Suprapubic skin (tissue), 4 donors: ENCODE measurements at places on chromosomes 7 and 10.
A peak's percentile ranks its signal among the peaks of the same experiment; 100 is the strongest.

DNA sequence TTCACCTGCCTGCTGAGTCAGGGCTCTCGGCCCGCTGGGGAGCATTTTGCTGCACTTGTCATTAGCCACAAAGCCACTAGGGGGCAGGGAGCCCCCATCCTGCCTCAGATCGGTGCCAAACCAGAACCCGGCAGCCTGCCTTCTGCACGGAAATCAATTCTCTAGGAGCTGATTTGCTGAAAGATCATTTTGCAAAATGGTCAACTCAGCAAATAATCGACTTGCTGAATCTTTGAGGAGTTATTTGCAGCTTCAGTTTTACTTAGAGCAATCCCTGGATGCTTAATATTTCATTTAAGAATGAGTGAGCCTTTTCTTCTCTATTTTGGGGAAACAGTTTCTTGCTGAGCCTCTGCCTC is 1.7 kb upstream of the GIMAP8 start:
- peak; percentile 87 for DNase-seq

DNA sequence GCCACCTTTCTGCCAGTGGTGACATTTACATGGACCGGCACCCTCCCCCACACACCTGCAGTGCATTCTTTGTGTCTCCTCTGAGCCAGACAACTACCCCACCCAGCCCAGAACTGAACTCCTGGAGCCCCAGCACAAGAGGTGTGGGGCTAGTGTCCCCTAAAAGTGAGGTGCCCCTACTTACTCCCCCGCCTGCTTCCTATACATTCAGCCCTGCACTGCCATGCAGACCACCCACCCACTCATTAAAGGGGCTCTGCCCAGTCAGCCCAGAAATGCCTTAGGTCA is 1.9 kb downstream of the SAP25 start:
- DNase-seq: no peak

GRCh38 chr7:66847879-66848790 is 72.9 kb upstream of the TMEM248 start:
- peak; percentile 23 for DNase-seq

DNA sequence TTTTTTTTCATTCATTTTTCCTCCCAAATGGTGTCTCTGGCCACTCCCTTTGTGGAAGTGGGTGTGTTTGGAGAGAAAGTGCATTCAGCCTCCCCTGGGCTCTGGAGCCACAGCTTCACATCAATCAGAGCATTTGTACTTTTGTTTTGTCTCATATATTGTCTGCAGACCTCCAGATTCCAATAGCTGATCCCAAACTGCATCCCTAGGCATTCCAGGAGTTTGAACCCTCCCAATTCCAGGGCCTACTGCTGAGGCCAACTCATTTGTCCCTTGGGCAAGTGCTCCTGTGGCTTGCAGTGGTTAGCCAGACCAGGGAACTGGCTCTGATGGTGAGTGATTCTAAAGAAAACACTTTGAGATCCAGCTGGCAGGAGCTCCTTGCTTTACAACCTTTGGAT is 163.3 kb downstream of the IPMK start:
- DNase-seq: no peak

DNA sequence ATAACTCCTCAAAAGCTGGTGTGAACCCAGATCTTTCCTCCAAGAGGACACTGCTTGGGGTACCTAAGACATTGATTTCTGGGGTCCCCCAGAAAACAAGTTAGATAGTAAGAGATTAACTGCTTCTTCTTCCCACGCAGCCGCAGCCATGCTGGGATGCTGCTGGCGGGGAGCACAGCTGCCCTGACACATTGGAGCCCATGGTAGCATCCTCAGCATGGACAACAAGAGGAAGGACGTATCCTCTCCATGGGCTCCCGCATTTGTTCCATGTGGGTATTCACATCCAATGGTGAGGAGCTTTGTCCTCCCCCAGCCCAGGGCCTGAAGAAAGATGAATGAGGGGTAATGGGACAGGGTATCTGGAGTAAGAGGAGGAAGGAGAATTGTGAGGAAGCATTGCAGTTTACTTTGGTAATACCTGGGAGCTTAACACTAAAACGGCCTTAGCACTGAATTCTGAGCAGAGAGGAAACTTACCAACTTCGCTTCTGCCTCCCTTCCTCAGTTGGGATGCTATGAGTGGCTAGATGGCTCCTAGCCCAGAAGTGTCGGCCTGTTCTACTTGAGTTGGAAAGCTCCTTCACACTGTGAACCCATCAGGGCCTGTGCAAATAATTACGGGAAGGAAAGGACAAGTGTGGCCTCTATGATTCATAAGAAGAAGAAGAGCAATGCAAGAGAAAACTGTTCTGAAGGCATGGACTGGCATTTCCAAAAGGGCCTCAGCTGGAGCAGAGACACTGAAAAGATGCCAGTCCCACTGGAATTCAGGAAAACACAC is 43.9 kb downstream of the C10orf120 start:
- no peak for DNase-seq

DNA sequence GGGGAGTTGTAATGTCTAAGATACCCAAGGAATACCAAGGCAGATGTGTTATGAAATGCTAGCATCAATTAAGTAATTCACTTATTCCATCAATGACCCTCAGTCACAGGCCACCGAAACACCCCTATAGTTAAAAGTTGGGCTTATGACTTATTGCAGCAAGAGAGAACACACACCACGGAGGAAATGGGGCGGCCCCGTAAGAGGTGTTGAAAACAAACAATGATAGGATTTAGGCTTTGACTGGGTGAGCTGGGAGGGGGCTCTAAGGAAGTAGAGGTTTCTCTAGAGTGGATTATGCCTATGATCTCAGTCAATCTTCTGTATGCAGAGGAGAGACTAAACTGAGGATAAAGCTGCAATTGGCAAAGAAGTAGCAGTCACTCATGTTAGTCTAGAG is 45.4 kb upstream of the PRKCQ start:
- no peak for DNase-seq

GRCh38 chr7:50149369-50149768 is 56.3 kb upstream of the ZPBP start:
- DNase-seq: no peak

GRCh38 chr7:12369072-12369471 is 34.6 kb downstream of the VWDE start:
- DNase-seq: no peak

DNA sequence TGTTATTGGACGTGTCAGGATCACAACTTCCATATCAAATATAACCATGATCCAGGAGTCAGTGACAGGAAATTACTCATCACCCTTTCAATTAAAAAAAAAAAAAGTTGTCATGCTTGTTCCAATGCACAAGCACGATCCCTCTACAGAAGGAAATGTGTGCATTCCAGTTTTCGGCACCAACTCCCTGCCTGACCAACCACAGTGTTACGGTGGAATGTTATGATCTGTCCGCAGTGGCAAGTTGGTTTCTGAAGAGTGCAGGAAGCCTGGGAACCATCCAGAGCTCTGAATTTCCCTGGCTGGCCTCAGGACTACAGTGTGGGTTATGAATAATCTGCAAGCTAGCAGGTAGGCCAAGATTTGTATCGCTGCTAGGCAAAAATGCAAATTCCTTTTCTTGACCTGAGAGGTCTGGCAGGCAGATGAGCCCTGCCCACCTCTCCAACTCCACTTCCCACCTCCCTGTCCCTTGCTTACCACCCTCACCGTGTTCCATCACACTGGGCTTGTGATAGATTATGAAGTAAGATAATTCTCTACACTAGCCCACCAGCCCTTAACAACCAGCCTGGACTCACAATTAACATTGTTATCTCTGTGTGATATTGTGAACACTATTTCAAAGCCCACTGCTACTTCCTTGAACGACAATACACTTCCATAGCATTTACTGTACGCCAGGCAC is 20.4 kb downstream of the FRMPD2 start:
- DNase-seq: no peak

DNA sequence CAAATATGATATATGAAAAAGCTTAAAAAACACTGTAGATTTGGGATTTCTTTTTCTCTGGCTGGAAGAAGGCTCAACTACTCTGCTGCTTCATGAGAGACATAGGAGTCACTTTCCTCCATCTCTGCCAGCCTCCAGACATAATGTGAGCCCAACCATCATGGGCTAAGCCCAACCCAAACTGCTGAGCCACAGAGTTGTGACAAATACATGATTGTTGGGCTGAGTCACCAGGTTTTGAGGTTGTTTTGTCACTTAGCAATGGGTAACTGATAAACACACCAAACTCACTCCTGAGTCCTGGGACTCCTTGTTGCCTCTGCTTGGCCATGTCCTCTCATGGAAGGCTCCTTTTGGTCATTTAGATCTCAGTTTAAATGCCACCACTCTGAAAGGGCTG is 381.8 kb upstream of the FZD8 start:
- no peak for DNase-seq

DNA sequence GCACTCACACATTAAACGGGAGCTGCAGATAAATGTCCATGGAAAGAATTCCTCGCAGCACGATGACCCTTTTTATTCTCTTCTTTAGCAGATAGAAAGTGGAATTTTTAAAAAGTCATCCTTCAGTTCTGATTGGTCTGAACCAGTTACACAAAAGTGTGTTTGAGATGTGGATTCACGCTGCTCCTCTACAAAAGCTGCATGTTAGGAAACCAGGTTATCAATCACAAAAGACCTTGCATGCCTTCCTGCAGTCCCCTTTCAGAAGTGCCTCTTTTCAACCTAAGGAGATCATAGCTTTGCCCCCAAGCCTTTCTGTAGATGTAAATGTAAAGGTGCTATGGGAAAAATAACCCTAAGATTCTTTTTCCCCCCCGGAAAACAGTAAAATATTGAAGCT is 299.7 kb downstream of the PLXDC2 start:
- DNase-seq: no peak

DNA sequence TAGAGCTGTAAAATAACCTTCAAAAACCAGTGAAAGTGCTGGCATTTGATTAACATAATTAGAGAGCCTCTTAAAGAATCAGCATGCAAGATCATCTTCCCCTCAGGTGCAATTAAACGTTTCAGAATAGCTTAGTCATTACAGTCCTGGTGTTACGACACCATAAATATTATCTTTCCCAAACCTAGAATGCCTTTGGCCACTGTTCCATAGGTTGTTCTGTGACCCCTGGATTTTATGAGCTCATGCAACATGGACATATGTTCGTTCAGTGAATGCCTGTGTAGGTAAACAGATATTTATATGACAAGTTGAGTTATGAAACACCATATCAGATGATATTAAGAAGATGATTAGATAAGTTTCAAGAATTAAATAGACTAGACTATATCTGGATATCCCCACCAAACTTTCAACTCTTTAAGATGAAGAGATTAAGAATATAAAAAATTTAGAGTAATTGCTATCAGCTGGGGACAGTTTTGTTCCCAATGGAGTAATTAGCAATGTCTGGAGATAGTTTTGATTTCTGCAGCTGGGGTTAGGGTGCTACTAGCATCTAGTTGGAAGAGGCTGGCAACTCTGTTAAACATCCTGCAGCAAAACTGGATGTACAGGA is 263.5 kb upstream of the DKK1 start:
- no peak for DNase-seq

- DNase-seq: no peak
These were observed 26.2 kb upstream of the SLC29A3 start for GRCh38 chr10:71292624-71293445.

- DNase-seq: no peak
These were observed 30.9 kb upstream of the FAM133B start for GRCh38 chr7:92621026-92621540.

GRCh38 chr7:116242759-116243158 is 32.4 kb downstream of the TES start:
- DNase-seq: no peak

DNA sequence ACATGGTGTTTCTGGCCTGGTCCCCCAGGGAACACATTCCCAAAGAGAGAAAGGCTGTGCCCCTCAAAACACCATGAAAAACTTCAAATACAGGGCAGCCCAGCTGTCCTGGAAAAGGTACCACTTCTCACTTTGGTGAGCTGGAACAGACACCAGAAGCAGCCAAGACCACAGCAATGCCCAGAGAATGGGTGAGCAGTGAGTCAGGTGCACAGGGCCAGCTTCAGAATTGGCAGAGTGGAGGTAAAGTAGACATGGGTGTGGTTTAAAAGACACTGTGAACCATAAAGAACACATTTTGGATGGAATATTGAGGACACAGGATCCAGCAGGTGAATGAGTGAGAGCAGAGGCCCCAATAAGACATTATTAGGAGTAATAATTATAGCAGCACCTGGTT is 51.3 kb downstream of the FAM13C start:
- no peak for DNase-seq

DNA sequence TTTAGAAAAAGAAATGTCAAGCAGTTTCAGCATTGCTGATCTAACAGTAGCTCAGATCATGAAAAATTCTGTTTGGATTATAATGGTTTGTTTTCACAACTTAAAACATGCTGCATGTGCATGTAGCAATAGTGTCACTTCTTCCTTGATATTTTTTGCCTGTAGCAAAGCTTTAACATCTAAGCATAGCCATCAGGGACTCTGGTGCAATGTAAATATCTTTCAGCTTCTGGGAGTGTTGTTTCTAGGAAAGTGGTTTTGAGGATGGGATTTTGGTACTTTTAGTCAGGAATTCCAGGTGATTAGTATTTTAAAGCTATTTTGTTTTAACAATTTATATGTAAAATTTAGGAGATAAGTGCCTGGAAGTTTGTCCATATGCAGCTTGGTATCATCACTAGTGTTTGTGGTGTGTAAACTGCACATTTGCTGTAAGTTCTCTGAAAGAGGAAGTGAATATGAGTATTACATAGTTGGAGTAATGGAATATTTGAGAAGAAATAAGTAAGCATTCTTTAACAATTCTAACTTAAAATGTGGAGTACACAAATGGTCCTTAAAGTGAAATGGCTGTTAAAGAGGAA is 1.9 kb downstream of the RSBN1L start:
- no peak for DNase-seq

DNA sequence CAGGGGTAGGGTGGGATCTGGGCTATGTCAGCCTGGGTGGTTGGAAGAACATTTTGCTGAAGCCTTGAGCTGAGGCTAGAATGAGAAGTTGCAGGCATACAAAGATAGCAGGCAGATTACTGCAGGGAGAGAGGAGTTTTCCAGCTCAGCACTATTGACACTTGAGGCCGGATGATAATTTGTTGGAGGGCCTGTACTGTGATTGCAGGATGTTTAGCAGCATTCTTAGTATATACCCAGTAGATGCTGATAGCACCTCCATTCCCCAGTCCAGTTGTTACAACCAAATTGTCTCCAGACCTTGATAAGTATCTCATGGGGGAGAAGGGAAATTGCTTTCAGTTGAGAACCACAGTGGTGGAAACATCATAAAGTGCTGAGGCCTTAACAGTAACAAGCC is 158.6 kb upstream of the CHRM2 start:
- no peak for DNase-seq

DNA sequence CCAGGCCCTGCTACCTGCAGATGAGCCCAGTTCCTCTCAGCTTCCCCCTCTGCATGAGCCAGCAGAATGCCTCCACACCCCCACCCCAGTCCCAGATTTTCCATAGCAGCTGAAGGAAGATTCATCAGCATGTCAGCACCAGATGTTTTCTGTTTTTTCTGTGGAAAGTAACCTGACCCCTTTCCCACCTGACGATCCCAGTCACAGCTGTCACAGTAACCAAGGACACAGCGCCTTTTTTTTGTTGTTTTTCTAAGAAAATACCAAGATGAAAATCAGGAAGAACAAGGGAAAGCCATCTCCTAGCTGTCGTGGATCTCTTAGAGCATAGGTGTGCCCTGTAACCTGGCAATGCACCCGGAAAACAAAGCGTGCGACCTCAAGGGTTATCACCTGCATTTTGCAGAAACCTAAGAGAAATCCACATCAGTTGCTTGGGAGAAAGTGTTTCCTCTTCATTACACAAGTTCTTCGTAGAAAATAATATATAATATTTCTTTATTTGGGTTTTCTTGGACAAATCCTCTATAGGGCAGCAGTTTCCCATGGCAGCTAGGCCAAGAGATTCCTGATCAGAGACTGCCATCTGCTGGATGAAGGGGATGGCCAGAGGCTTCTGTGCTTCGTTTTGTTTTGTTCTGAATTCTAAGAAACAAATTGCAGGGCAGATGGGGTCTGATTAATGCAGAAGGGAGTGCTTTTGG is 401.9 kb downstream of the TNS3 start:
- no peak for DNase-seq
